ENCODE measurements at places on chromosomes 12 and 14.
A peak's percentile ranks its signal among the peaks of the same experiment; 100 is the strongest.

DNA sequence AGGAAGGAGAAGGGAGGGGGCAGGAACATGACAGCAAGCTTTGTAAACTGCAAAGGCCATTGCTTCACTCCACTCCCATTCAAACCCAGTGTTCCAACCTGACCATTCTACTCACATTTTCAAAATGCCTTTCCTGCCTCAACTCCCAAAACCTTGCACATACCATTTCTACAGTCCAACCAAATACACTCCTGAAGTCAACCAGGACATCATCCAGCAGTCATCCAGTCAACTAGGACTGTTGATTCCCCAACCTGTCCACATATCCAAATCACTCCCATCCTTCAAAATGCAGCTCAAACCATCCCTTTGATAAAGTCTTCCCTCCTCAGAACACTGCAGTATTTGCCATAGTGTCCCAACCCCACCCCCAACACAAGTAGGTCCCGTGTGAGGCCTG, 2.9 kb downstream of the SMUG1 start:
- no peak for DNase-seq

DNA sequence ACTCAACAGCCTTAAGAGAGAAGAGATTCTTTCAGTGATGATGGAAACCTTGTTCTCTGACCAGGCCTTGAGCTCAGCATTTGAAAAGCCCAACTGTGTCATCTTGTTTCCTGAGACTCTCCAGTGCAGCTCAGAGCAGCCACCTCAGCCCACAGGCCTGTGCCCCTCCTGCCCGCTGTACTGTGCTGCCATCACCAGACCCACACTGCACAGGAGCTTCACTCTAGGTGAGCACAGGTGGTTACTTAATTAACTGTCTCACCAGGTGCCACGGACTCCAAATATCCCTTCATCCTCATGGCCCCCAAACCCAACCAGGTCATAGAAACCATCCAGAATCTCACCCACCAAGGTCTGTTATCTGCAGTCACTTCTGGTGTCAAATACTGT, 51.3 kb downstream of the JAG2 start:
- no peak for DNase-seq

DNA sequence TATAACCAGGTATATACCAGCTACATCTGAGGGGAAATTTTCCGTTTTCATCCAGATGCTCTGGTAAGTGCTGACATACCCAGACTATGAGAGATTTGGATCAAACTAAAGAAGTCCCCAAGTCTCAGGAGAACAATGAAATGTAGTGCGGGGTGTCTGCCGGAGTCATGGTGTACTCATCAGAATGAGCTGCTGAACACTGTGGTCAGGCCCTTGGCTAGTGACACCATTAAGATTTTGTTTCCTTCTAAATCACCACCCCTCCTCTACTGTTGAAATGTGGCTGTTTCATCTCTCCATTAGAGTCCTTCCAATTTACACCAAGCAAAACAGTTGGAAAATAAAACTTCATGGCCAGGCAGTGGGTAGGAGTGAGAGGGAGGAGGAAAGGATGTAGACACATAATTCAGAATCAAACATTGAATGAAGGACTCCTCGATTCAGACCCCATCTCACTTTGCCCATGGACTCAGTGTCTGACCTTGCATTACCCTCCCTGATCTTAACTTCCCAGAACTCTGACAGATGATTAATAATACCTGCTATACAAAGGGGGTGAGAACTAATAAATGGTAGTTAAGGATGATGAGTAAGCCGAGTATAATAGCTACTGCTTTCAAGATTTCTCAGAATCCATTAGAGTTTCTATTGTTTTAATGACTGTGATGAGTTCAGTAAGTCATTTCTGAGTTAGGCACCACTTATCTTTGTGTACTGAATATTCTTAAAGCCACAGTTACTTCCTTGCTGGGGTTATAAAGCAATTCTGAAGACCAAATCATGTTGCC, 127.4 kb downstream of the CRADD start:
- no peak for DNase-seq

- no peak for DNase-seq
Observed at GRCh38 chr14:32381869-32382268, 52.8 kb downstream of the AKAP6 start.

- DNase-seq, result no peak
Observed at GRCh38 chr14:78248501-78249090, 78.4 kb downstream of the NRXN3 start.

DNA sequence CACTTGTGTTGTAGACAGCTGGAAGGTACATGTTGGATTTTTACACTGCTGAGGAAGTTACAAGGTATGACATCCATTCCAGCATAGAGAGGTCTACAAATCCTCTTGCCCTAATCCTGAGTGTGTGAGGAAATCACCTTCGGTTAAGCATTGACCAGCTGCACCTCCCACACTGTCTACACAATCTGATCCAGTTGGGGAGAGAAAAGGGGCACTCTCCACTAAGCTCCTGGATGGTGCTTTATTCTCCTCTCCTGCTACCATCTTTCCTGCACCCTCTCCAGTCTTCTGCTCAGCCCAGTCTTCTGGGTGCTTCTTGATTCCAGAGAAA, at the start of gene OR6J1:
TSS of gene OR6J1 (minus strand) at position 48 of the 331 bp plus-strand sequence. CDS start 9,541 bp downstream, outside the sequence.
- no peak for DNase-seq

DNA sequence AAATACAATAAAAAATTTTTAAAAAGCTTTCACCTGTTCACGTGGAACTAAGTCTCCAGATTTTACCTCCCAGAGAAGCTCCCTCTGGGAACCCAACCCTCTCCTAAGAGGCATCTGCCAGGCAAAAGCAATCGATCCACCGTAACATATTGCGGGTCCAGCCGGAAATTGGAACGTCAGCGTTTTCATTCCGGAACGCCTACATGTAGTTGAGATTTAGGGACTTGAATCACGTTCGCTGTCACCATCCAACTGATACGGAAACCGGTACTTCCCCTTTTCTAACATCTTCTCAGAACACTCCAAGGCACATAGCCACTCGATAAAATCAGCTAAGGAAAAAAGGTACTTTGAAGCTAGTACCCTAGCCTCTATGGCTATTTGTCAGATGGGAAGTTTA, 70.3 kb downstream of the COX16 start:
- no peak for DNase-seq

DNA sequence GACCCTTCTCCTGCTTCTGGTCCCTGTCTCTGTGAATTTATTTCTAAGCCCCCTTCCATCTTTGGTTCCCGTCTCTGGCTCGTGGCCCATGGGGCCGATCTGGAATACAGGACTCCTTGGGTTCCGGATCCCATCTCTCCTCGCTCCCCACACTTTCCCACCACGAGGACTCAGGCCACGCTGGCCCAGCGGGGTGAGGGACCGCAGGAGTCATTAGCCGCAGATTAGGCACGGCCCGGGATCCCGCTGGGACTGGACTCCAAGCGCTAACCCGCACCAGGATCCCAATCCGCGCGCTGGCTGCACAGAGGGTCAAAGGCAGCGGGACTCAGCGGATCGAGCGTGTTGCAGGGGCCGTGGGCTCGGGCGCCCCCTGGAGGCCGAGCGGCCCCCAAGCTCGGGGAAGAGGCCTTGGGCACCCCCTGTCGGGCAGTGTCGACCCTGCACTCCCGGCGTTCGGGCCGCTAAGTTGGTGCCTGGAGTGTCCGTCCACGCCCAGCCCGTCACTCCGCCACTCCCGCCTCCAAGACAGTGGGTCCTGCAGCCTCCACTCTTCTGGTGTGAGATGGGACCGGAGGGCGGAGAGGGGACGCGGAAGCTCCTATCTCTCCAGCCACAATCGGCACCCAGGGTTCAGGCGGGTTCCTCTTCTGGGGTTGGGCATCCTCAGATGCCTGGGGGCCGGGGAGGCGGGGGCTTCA, 9.5 kb downstream of the SHMT2 start:
- peak; percentile 86 for DNase-seq

GRCh38 chr14:76782885-76783566, 21.8 kb downstream of the VASH1 start:
- no peak for DNase-seq

GRCh38 chr14:79064214-79064613, 894.0 kb downstream of the NRXN3 start:
- DNase-seq, result no peak

DNA sequence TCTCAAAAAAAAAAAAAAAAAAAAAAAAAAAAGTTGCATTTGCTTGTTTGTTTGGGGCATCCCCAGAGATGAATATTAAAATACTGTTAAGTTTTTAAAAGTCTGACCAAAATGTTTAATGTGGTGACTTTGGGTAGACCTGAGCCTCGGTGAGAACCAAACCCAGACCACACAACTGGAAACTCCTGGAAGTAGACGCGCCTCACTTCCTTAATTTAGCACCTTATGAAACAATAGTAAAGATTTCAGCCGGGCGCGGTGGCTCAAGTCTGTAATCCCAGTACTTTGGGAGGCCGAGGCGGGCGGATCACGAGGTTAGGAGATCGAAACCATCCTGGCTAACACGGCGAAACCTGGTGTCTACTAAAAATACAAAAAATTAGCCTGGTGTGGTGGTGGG, 9.3 kb downstream of the NFKBIA start:
- DNase-seq, result no peak

DNA sequence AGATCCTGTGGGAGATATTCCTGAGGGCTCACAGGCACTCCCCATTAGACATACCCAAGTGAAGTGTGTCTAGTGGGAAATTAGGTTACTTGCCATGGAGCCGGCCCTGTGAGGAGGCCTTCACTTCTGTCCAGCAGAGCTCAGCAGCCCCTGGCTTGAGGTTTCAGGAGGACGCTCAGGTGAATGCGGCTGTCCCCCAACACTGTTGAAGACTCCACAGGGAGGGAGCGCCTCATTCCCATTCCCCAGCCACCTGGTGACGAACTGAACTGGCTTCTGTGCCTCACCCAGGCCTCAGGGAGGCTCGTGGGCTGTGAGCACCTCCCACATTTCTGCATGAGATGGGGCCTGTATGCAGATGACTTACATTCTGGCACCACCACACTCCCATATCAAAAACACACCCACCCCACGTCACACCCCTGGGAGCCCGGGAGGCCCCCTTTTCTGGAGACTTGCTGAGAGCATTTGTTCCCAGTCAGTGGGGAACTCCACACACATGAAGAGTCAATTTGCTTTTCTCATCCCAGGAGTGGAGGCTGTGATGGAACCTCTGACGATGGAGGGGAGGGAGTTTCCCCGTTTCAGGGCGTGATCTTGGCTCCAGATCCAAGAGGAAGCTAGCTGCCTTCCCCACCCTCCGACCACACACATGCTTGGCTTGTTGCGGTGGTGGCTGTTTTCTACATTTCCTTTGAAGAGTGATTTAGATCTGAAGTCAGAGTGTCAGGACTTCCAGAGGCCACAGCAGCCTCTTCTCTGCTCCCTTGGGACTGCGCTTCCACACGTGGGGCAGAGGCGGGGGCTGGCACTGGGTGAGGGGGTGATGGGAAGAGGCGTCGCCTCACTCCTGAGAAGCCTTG, 120.7 kb downstream of the ADGRD1 start:
- no peak for DNase-seq

- no peak for DNase-seq
Observed at GRCh38 chr14:73720636-73721035, 6.5 kb upstream of the PNMA1 start.

GRCh38 chr12:100964028-100964427, 169.5 kb downstream of the ANO4 start:
- no peak for DNase-seq

DNA sequence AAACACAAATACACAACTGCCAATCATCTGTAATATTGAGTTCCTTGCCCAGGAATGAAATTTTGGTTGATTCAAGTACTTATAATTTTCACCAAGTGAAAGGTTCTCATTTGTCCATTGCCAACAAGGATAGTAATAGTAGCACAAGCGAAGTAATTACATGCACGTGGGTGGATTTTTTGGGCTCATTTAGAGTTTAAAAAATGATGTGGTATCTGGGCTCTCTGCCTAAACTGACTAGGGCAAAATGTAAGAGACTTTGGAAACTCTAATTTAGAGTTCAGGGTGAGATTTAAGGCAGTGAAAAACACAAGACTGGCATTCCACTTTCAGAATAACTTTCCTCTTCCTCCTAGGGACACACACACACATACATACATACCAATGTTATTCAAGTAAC, 111.7 kb downstream of the MYRFL start:
- DNase-seq, result no peak

DNA sequence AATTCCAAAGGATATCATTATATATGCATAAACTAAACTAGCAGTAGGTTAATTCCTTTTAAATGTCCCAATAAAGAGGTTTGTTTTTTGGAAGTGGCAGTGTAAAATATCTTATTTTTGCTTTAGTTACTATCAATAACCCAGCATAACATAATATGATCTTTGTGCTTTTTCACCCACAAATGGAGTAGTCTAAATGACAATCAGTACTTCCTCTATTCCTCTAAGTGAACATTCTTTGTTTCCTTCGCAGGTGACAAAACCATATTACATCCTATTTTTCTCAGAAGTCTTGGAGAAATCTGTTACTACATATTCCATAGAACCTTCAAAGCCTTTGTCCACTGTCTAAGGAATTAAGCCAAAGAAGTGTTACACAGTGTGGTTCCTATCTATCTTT, 62.5 kb downstream of the MED13L start:
- no peak for DNase-seq

GRCh38 chr14:91088585-91089235, 25.2 kb upstream of the DGLUCY start:
- no peak for DNase-seq

DNA sequence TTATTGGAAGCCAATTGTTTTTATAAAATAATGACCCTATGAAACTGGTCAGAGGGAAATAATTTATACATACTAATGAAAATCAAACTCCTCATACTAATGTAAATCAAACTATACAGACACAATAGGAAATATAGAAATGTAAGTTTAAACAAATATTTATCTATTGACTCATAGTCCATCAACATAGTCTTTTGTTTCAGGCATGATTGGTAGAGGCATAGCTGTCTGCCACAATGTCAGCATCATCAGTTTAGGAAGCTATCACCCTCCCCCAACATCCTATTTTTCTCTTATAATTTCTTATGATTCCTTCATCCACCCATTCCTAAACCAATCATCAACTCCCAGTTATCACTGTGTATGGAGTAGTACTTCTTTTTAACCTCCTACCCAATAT, 117.7 kb downstream of the SLC38A6 start:
- DNase-seq, result no peak

GRCh38 chr14:51002406-51002999, 58.2 kb upstream of the PYGL start:
- DNase-seq, result no peak

DNA sequence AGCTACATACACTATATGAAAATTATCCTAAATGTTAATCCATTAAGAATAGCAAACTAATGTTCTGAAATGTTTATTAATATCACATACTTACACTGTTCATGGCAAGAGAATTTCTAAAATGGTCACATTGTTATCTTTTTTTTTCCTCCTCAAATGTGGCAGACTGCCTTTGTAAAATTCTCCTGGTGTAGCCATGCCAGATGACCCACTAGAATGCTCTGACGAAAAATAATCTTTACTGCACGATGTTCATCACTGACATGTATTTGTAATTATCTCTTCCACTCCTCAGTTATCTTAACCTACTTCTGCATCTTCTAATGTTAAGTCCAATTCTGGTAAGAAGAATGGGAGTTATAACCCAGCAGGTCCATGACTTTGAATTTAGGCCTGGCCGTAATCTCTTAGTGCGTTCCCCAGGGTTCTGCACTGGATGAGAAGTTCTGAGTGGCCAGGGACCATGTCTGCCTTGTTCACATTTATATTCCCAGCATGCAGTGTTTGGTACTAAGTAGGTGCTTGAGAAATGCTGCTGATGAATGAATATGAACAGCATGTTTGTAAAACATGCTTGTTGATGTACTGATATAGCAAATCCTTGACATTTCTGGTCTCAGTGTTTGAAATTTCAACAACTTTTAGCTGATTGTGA, 46.7 kb downstream of the NOPCHAP1 start:
- DNase-seq, result no peak

- DNase-seq, result no peak
Observed at GRCh38 chr14:68363466-68363842, 429.4 kb downstream of the ZFP36L1 start.

GRCh38 chr12:91091916-91092715, 19.2 kb downstream of the LUM start:
- DNase-seq, result no peak
